Stimulated activated CD4-positive, alpha-beta T cell treated with anti-CD3 and anti-CD28 coated beads, Interleukin-12 subunit alpha, Interleukin-12 subunit beta, amount 100 ng/mL, for 24 hours (primary cell): ENCODE measurements at places on chromosomes 16 and 17.
A peak's percentile ranks its signal among the peaks of the same experiment; 100 is the strongest.

DNA sequence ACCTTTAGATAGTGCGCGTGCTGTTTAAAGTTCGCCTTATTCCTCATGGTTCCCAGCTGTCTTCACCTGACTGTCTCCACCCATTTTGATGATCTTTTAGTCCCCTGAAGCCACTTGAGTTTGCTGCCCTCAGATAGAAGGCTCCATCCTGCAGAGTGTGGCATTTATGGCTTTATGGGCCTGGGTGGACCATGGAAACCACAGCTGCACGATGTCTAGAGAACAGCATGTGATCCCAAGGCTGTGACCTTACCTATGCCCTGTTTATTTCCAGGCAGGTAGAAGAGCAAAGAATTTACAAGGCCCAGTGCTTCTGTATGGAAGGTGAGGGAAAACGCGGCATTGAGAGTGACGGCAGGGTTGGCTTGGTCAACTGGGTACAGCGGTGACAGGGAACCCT, 356.9 kb downstream of the SLC39A11 start:
- DNase-seq: no peak

DNA sequence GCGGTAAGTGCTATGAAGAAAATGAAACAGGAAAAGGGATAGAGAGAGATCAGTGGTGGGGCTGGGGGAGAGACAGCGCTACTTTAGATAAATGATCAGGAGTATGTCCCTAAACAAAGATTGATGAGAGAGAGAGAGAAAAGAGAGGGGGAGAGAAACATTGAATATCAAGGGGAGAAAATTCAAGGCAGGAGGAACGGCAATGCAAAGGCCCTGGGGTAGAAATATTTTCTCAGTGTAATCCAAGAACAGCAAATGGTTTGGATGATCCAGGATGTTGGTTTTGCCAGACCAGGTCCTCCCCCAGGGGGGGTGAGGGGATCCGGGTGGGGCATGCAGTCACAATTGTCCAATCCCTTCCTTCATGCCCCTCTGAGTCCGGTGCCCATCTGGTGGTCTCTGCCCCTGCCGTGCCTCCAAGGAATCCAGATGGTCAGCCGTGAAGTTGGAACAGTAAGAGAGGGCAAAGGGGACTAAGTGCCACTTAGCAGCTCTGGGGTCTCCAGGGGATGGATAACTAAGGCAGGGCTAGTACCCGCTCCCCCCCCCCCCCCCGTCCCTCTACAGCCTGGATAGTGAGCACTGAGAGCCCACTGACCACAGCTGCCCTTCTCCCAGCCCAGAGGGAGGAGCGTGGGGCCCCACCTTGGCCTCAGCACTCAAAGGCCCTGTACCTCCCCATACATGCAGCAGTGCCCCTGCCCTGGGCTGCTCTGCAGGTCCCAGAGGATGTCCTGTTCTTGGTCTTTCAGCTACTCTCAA, 43.7 kb downstream of the TMEM132E start:
- no peak for DNase-seq

GRCh38 chr17:2560658-2561057, 32.8 kb upstream of the PAFAH1B1 start:
- DNase-seq: no peak

DNA sequence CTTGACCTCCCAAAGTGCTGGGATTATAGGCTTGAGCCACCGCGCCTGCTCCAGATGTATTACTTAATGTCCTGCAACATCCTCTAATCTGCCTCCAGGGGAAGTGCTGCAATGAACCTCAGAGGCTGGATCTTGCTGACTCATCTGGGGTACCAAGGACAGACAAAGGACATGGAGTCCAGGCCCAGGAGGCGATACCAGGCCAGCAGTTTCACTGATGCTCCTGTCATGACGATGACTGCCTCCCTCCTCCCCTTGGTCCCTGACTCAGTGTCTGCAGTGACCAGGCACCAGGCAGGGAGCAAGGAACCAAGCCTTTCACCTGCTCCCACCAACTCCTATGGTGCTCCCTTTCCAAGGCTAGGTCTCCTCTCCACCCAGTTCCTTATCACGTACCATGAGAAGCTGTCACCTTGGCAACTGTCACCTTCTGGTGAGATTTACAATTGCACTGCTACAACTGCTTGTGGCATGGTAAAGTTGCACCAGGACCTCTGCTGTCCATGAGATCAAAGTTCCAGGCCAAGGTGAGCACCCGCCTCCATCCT, 21.6 kb upstream of the PHOSPHO1 start:
- DNase-seq: no peak

DNA sequence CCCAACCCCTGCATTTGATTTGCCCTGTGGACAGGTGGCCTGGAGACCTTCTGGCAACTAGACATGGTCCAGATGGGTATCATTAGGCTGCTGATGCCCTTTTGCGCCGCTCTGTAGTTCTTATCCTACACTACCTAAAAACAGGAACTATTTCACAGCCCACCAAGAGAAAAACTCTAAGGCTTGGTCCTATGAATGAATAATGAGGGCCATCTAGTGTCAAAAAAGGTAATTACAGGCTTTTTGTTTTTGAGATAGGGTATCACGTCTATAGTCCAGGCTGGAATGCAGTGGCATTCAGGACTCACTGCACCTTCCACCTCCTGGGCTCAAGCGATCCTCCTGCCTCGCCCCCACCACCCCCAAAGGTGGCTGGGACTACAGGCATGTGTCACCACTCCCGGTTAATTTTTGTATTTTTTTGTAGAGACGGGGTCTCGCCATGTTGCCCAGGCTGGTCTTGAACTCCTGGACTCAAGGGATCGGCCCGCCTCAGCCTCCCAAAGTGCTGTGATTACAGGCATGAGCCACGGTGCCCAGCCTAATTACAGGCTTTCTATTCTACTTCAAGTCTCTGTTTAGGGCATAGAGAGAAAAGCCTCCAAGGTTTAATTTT, 20.9 kb downstream of the COIL start:
- DNase-seq: no peak

DNA sequence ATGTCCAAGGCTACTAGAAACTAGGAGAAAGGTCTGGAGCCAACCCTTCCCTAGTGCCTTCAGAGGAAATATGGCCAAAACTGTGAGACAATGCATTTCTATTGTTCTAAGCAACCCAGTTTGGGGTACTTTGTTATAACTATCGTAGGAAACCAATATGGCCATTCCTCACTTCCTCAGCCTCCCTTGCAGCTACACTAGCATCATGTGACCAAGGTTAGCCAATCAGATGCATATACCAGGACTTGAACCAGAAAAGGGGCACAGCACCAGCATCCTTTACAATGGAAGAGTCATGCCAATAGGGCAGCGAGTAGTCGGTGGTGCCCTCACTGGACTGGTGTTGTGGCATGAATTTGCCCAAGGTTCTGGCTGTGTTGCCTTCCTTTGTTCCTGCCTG, 464.0 kb downstream of the TMEM114 start:
- DNase-seq: no peak

- peak; percentile 17 for DNase-seq
Measured at GRCh38 chr17:72118335-72119076, 2.3 kb upstream of the SOX9 start.

DNA sequence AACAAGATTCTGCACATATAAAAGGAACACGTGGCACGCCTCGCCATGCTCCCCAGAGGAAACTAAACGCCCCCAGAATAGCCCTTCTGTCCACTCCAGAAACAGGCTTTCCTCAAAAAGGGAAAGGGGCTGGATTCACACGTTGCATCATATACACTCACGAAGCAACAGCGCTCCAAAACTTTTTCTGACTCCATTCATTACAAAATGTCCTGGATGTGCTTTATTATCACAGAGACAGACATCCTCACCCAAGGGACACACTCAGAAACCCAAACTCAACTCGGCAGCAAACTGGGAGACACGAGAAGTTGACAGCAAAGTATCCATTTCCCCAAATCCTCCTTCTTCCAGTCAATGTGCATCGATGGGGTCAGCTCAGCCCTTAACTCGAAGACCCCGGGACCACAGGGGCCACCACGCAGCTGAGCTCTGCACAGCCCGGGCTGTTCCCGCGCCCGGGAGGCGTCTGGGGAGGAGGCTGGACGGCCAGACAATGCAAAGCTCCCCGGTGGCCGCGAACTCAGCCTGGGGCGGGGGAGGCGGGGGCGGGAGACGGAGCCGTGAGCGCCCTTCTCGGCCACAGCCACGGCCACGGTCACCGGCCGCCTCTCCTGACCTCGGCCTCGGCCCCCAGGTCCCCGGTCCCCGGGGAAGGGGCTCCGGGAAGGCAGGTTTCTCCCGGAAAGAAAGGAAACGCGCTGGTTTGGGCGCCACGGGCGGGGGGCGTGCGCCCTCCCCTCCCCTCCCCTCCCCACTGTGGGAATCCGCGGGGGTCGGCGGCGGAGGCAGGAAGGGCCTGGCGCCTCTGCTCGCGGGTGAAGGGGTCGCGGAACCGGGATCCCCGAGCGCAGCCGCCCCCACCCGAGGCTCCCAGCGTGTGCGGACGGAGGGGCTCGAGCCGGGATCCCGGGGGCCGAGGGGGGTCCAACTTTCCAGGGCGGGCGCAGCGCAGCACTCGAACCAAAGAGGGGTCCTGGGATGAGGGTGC, 1.2 kb downstream of the NXN start:
- DNase-seq: no peak

DNA sequence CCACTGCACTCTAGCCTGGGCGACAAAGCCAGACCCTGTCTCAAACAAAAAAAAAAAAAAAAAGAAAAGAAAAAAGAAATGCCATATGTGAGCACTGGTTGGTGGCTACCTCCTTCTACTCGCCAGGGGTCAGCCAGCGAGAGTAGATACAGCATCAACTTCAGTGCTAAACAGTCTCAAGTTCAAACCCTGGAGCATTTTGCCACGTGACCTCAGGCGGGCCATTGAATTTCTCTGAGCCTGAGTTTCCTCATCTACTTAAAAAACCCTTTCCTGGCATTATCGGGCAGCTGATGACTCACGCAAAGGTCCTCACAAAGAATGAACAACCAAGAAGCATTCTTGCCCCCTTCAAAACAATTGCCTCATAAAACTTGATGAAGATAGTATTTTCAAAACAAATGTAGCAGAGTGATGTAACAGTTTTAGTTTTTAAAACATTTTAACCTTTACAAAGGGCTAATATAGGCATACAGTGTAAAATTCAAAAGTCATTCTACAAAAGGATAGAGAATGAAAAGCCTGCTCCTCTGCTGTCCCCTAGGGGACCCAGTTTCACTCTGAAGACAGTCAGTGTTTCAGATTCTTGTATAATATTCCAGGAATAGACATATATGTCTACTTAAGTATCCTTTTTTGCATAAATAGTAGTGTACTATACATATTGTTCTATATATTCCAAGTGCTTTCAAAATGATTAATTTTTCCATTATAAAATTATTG, 28.4 kb downstream of the DNAH2 start:
- DNase-seq: no peak

GRCh38 chr16:22272870-22273650, 24.1 kb upstream of the POLR3E start:
- DNase-seq: no peak

- DNase-seq: no peak
Measured at GRCh38 chr17:81394377-81394920, 808 bp upstream of the BAHCC1 start.

DNA sequence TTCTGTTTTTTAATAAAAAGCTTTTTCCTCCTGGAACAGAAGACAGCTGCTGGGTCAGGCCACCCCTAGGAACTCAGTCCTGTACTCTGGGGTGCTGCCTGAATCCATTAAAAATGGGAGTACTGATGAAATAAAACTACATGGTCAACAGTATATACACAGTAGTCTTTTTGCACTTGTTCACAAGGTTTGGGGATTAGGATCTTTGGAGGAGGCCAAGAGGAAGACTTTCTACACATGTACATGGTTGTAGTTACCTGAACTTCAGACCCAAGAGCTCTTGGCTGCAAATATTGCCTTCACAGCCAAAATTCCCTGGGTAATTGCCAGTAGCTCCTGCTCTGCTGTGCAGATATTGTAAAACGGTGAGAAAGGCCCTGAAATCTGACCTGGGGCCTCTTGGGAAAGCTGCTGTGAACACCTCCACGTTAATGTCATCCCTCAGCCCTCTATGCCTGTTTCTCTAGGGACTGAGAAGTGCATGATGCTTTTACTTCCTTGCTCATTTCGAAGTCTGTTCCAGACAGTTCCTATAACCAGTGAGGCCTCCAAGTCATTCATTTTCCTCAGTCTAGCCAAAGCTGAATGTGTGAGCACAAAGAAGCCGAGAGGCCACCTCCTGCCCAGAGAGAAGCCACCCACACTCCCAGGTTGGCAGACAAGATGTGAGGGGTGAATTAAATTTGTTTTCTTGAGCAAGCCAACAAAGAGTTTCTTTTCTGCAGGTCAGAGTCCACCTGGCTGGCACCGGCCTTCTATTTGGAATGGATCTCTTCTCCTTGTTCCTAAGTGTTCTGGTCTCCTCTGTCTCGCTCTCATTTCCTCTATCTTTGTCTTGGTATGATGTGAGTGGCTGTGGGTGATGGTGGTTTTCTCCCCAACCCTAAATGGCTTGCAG, 15.9 kb downstream of the ANKRD40 start:
- no peak for DNase-seq

GRCh38 chr16:64778777-64779176, 343.1 kb downstream of the CDH11 start:
- no peak for DNase-seq

DNA sequence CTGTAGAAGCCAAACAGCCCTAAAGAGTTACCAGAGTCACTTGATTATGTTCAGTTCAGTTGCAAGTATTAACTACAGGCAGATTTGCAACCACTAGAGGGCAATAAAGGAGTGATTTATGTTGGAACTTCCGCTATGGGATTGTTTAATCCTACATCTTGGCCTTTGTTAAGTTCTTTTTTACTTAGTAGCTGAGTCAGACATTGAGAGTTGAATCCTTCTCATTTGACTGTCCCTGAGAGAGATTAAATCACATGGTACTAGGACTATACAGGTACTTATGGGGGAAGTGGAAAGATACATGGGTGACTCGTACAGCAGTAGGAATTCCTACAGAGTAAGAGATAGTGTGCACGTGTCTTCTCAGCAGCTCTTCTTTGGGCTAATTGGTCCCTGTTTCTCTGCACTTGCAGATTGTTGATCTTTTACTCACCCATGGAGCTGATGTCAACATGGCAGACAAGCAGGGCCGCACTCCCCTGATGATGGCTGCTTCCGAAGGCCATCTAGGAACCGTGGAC, 40.3 kb downstream of the CYB561 start:
- DNase-seq: no peak

DNA sequence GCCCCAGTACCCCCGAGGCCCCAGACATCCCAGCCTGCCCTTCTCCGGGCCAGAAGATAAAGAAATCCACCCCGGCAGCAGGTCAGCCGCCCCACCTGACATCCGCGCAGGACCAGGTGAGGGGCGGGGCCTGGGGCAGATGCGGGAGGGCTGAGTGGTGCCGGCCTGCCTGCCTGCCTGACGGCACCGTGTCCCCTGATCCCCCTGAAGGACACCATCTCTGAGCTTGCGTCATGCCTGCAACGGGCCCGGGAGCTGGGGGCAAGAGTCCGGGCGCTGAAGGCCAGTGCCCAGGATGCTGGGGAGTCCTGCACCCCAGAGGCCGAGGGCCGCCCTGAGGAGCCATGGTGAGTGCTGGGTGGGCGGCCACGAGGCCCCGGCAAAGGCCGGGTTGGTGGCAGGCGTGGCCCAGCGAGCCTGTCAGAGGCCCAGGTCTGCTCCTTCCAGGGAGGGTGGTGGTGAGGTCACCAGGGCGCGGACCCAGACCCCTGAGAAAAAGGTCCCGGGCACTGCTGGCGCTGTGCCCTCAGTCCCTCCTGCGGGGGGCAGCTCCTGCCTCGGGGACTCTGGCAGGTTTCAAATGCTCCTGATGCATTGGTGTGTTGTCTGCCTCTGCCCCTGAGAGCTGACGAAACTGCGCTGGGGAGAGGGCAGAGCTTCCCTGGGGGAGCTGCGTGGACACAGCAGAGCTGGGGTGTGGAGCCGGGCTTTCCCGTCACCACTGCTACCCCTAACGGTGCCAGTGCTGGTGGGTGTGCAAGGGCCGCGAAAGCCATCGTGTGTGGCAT, 1.2 kb downstream of the CDT1 start:
- no peak for DNase-seq
